Activated T-cell treated with anti-CD3 and anti-CD28 coated beads, Interleukin-2, amount 50 U/mL, for 72 hours (primary cell): ENCODE measurements at places on chromosomes 3 and 15. TPM values are rescaled to one million over a fixed set of nuclear protein-coding genes. Genes with fewer than 3 reads are reported as not detected.

Gene SH2D7
- total RNA-seq = not detected

Gene SLC2A2
- total RNA-seq = not detected

DNA sequence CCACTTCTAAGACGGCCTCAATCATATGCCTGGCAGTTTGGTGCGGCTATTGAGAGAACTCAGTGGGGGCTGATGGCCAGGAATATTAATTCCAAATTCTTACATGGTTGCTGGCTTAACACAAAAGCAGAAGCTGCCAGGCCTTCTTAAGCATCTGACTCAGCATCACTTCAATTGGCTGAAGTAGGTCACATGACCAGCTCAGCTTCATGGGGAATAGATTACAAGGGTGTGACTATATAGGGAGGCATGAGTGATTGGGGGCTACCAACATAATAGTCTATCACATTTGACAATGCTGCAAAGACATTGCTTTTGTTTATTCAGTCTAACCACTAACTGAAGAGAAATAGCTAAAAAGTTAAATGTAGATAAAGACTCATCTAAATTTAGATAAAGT is 101.6 kb upstream of the ANKRD28 start:
- H3K27me3 ChIP-seq = no peaks in the 10 kb centered on the region
- peaks cover 9% of the 10 kb centered on the region for H3K4me1 ChIP-seq
- no peak overlapping the region for H3K27ac ChIP-seq
- H3K4me3 ChIP-seq = no peak overlapping the region

DNA sequence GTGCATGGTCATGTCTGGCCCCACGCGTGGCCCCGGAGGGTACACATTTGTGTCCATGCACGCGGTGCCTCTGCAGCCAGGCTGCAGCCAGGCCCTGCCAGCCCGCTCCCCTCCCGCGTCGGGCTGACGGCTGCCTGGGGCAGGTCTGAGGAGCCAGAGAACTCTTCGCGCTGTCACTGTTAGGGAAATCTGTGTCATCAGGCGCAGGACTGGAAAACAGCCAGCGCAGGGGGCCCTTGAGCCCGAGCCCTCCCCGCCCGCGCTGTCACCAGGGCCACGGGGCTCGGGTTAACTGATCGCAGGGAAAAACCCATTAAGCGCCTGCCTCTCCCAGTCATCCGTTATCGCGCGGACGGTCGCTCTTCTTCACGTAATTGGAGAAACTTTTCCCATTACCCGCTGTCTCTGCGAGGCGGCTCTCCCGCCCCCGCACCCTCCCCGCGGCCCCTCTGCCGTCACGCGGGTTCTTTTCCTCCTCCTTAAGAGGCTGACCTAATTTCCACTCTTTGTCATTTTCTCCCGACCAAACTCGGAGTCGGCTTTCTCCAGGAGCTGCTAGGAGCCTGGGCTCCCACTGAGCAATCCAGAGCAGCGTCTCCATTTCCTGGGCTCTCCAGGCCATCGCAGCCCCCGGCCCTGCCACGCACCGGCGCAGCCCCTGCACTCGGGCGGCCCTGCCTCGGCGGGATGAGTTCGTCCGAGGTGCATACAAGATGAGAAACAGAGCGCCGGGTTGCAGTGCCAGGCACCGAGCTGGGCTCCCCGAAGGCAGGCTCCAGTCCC is 57.5 kb upstream of the PRR23E start:
- peaks cover 47% of the 10 kb centered on the region for H3K27me3 ChIP-seq
- H3K27ac ChIP-seq = no peak overlapping the region
- no peak for DNase-seq
- H3K4me1 ChIP-seq = no peaks in the 10 kb centered on the region
